ENCODE measurements at places on chromosomes 12 and 14.

DNA sequence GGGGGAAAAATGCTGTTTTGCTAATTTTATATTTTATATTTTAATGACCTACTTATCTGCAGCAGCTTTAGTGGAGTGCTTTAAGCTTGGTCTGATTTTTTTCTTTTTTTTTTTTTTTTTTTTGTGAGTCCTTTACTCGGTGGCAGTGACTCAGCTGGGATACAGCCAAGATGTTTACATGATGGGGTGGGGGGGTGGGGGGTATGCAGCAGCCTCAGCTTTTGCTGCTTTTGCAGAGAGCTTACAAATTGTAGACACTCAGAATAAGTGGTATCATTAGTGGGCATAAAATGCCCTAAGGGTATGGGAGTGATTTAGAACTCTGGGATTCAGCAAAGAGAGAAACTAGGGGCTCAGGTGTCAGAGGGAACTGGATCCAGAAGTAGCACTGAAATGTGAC is 38.2 kb upstream of the ARHGAP5 start:
- no peak for DNase-seq

DNA sequence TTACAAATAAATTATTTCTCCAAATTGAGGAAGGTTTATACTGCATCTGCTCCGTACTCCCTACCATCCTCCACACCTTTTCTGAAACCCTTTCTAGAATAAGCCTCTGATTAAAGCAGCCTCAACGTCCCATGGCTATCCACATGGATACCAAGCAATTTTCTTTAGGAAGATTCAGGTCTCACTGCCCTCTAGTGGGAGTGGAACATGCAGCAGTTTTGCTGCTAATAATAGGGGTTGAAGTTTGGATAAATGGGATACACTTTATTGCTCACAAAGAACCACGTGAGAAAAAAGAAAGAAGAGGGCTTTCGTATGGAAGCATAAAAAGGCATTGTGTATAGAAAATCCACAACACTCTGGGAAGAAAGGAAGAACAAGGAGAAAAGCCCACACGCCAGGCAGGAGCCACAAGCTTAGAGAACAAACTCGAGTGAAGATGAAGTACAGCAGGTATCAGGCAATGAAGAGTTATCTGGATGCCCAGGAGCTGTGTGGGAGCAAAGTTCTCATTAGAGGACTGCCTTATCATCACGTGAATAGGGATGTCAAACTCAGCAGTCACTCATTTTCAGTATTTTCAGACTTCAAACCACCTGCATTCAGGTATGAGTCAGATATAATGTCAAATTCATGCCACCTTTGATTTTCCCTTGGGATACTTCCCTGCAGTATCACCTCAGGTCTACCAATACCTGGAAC is 45.8 kb downstream of the CCER1 start:
- DNase-seq: peak; percentile 36

DNA sequence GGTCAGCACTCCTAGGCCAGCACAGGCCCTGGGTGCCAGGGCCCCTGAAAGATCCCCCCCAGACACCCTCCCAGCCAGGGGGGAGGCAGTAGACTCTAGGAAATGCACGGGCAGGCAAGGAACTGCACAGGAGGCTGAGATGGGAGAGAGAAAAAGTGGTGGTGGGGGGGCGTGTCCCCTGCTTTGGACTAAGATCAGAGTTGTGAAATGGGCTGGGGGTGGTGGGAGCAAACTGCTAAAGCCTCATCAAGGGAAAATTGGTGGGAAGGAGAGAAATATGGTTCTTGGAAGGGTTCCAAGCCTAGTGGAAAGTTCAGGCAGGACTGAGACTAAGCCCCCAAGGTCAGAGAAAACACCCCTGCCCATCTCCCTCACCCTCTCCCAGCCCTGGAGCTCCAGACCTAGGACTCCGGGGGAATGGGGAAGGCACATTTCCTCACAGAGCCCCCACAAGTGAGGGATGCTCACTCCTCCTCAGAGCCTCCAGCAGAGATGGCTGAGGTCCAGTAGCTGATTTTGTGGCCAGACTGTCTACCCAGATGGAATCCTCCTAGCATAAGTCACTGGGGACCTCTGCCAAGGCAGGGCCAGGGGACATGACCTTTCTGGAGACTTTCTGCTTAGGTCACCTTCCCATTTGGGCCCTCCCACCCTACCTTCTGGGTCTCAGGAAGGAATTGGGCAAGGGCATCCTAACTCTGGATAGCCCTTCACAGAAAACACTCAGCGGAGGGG is 29.8 kb downstream of the FIGNL2 start:
- DNase-seq: peak; percentile 55

- no peak for DNase-seq
Observed at GRCh38 chr12:107296681-107297089, 203.3 kb upstream of the CRY1 start.

DNA sequence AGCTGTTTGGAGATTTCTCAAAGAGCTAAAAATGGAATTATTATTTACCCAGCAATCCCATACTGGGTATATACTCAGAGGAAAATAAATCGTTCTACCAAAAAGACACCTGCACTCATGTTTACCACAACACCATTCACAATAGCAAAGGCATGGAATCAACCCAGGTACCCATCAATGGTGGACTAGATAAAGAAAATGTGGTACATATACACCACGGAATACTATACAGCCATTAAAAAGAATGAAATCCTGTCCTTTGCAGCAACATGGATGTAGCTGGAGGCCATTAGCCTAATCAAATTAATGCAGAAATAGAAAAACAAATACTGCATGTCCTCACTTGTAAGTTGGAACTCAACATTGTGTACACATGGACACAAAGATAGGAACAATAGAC is 37.9 kb downstream of the WBP11 start:
- no peak for DNase-seq

DNA sequence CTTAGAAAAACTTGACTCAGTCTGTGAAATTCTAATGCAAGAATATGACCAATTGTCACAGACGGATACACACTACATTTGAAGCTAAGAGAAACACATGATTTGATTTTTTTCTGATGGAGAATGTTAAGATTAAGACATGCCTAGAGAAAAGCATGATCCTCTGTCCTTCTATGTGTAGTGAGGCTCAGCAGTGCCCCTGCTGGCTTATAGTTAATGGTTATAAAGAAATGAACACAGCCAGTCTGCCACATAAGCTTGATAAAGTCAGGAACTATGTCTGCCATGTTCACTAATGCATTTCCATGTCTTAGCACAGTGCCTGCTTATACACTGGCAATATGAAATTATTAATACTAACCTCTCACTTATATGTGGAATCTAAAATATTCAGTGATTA is 168.1 kb upstream of the DAAM1 start:
- DNase-seq: peak; percentile 9

DNA sequence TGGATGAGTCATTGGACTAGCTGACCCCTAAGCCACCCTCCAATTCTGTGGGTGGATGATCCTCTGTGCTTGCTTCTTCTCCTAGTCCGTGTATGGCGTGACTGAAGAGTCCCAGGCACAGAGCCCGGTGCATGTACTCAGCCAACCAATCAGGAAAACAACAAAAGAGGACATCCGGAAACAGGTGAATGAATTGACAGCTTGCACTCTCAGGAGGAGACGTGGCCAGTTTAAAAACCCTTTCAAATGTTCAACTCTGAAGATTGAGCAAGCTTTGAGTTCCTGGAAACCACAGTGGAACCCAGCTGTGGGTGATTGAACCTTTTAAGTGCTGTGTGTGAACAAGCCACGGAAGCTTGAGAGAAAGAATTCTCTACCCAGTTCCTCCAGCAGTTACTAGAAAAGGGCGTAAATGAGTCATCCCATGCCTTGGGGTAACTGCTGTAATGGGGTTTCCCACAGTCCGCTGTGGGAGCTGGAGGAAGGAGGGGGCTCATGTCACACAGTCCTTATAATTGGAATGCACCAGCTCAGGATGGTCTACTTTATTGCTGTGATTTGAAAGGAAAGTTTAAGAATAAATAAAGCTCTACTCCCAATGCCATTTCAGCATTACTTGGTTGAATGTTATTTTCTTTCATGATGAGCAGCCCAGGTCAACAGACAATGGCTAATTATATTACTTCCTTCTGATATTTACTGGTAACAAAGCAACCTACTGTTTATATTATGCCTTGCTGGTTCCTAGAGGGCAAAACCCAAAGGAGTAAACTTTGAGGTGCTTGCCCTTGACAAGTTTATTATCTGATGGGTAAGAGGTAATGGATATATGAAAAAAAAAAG is 417.0 kb downstream of the DPF3 start:
- peak; percentile 69 for DNase-seq
